ENCODE measurements at places on chromosomes 3 and 15. TPM values are rescaled to one million over a fixed set of nuclear protein-coding genes. Genes with fewer than 3 reads are reported as not detected.

DNA sequence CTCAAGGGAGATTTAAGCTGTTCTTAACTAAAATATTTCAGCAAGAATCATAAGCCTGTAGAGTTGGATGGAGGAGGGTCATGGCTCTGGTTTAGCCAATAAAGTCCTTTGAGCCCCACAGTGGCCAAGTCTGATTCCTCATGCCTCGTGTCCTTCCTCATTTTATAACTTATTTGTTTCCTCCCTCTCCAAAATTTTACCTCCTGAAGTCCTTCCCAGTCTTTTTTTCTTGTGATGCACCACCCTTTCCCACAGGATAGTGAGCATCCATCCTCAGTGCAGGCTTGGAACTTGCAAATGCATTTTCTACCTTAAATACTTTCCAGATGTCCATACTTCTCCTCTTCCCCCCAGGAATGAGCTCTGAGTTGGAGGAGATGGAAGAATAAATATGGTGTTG, 162.7 kb upstream of the AGTR1 start:
- no peak for DNase-seq

Gene RTP4
- total RNA-seq = 3.1 TPM

DNA sequence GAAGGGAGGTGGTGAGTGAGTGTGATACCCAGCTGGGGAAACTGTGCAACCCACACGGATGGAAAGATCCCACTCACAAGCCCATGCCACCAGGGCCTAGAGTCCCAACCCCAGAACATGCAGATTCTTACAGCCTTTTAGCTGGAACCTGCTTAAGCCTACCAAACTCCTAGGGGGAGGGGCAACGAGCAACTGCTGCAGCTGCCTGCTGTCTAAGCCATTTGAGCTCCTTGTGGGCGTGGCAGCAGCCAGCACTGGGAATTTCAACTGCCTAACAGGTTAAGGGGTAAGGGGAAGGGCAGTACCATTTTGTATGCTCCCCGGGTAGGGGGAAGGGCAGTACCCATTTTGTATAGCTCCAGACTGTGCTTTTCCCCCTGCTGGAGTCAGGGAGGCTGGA, 673.2 kb upstream of the BCHE start:
- no peak for DNase-seq

DNA sequence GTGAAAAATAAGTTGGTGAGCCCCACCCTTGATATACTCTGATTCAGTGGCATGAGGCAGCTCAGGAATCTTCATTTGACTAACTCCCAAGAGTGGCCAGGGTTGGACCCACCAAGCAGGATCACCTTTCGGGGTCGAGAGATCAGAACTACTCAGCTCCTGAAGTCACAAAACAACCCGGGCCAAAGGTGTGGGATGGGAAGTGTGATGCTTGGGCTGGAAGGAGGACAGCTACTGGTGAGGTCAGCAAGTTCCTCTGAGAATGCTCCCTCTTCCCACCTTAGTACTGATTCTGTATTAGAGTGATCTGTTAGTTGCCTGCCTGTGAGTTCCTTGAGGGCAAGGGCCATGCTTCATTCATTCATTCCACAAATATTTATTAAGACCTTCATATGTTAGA, 15.1 kb downstream of the ESYT3 start:
- DNase-seq = no peak

Gene NR2E3
- total RNA-seq = not detected

GRCh38 chr3:179948740-179949139, 88.0 kb downstream of the PEX5L start:
- DNase-seq = no peak

Gene CDHR4
- total RNA-seq = not detected

GRCh38 chr3:150098621-150099020, 127.9 kb upstream of the PFN2 start:
- no peak for DNase-seq

- DNase-seq = no peak
Measured at GRCh38 chr15:39788800-39789565, 6.3 kb upstream of the FSIP1 start.
